Amygdala (tissue), 56 donors: ENCODE measurements at places on chromosomes 1 and 21.

DNA sequence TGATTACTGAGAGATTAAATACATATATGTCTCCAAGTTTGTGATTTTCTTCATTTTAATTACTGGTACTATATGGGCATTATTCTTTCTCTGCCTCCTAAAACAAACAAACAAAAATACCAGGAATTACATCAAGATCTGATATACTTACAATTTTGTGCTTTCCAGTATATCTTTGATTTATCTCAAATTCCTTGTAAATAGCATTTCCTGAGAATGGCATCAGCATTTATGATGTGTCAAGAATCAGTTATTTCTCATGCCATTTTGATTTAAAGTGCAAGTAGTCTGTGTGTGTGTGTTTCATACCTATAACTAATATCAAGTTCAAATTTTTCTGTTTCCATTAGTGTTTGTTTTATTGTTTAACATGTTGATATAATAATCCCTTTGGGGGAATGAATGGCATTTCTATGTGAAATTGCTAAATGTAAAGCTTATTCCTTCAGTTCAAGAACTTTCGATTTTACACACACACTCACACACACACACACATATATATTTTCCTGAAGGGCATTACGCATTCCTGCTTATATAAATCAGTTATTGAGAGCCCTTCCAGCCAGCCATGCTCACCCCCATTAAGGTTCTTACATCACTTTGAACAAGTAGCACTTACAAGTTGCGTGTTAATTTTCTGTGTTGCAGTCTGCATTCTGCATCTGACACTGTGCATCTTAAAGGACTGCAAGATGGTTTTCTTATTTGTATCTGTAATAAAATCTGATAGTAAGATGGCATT lies 102.7 kb downstream of the NEK7 start:
- DNase-seq, result no peak

GRCh38 chr1:209769171-209769904 lies 13.5 kb downstream of the TRAF3IP3 start:
- DNase-seq, result no peak

GRCh38 chr1:171207377-171207776 lies 22.3 kb downstream of the FMO2 start:
- DNase-seq, result no peak

GRCh38 chr1:44261962-44262361 lies 48.7 kb downstream of the DMAP1 start:
- no peak for DNase-seq

GRCh38 chr1:116577759-116578314 lies 7.0 kb upstream of the CD58 start:
- DNase-seq, result no peak

DNA sequence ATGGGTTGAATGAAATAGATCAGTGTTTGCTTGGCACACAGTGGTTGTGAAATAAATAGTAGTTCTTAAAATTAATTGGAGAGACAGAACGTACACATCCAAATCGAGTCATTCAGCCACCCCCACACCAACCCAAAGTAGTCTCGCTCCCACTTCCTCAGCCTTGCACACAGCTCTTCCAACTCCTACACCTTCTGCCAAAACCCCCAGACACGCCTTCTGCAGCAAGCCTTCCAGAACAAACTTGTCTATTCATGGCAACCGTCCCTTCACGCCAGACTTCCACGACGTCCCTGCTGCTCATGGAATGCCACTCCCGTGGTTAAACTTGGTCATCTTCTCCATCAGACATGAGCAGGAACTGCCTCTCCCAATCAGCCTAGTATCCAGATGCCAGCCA lies 37.5 kb upstream of the RD3 start:
- DNase-seq, result peak; percentile 48
